Spinal cord (tissue), 10 donors: ENCODE measurements at places on chromosomes 2 and 18. TPM values are rescaled to one million over a fixed set of nuclear protein-coding genes. Genes with fewer than 3 reads are reported as not detected.

Gene FOXD4L1
- 0.17 TPM for total RNA-seq

Gene DLGAP1
- total RNA-seq = 30.7 TPM

Gene NOTO
- total RNA-seq = not detected

Gene COLEC12
- total RNA-seq = 59.8 TPM

Gene BCL11A
- 14.9 TPM for total RNA-seq

Gene TMEM185B
- total RNA-seq = 17.2 TPM

Gene TANC1
- total RNA-seq = 26.7 TPM

Gene RFTN2
- total RNA-seq = 81.9 TPM

Gene REEP1
- total RNA-seq = 61.9 TPM

Gene ICOS
- total RNA-seq = not detected

Gene FBXO15
- 5.4 TPM for total RNA-seq

Gene HOXD12
- not detected for total RNA-seq

Gene FAP
- total RNA-seq = 23.2 TPM

Gene DPY30
- total RNA-seq = 81.1 TPM

Gene CD28
- total RNA-seq = 4.7 TPM

Gene CKAP2L
- 7.9 TPM for total RNA-seq

Gene CMPK2
- 15.3 TPM for total RNA-seq

Gene STRN
- 48.7 TPM for total RNA-seq

Gene PRKAG3
- total RNA-seq = not detected

Gene MC4R
- 6.6 TPM for total RNA-seq

Gene AOX1
- 9.2 TPM for total RNA-seq
